ENCODE measurements at places on chromosomes 4 and X.

DNA sequence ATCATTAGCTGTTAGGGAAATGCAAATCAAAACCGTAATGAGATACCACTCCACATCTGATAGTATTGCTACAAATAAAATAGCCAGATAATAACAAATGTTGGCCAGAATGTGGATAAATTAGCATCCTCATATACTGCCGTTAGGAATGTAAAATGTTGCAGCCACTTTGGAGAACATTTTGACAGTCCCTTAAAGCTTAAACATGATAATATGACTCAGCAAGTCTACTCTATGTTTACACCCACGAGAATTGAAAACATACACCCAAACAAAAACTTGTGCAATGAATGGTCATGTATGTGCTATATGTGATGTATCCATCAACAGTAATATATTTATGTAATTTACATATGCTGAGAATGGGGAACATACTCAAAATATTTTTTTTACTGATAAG, 78.2 kb downstream of the GSTCD start:
- DNase-seq, result no peak

DNA sequence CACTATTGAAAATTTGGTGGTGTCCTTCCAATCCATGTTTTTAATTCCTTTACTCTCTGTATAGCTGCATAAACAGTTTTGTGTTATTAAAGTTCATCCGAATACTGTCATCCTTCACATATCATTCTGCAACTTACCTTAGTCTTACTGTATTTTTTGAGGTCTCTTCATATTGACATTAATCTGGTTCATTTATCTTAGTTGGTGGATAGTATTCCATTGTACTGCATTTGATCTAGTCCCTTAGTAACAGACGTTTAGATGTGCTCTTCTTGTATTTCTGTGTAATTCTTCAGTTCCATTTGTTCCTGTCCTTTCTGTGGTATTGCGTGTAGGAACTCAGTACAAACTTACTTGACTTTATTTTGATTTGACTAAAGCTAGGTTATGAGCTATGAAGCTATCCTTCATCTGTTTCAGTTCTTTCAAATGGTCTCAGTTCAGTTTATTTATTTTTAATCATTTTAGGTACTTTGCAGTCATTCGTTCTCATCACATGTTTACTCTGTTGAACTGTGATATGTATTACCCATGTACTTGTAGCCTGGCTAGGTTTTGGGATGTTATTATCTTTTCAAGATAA, 41.3 kb downstream of the RAPGEF2 start:
- no peak for DNase-seq

GRCh38 chr4:98700656-98701055, 42.2 kb upstream of the TSPAN5 start:
- DNase-seq, result no peak

- no peak for DNase-seq
Observed at GRCh38 chr4:7420661-7421040, 14.1 kb downstream of the PSAPL1 start.

GRCh38 chr4:34261799-34262314, 1982.5 kb downstream of the ARAP2 start:
- DNase-seq, result no peak

GRCh38 chr4:36039026-36039425, 205.3 kb downstream of the ARAP2 start:
- DNase-seq, result no peak

DNA sequence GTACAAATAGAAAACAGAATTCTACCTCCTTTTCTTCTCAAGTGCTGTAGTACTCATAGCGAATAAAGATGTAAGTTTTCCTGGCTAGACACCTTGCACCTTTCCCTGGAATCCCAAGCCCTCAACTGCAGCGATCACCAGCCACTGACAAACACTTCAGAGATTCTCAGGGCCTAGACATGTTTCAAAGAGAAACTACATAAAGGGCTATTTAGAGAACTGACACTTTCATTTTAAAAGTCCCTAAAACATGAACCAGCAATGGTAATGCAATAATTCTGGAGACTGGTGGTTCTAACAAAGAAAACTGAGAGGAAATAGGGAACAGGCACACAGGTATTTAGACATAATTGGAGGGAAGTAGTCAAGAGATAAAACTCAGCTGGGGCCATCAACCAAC, 35.7 kb downstream of the FANCB start:
- no peak for DNase-seq

GRCh38 chr4:10015140-10015753, 6.0 kb downstream of the SLC2A9 start:
- DNase-seq, result no peak

DNA sequence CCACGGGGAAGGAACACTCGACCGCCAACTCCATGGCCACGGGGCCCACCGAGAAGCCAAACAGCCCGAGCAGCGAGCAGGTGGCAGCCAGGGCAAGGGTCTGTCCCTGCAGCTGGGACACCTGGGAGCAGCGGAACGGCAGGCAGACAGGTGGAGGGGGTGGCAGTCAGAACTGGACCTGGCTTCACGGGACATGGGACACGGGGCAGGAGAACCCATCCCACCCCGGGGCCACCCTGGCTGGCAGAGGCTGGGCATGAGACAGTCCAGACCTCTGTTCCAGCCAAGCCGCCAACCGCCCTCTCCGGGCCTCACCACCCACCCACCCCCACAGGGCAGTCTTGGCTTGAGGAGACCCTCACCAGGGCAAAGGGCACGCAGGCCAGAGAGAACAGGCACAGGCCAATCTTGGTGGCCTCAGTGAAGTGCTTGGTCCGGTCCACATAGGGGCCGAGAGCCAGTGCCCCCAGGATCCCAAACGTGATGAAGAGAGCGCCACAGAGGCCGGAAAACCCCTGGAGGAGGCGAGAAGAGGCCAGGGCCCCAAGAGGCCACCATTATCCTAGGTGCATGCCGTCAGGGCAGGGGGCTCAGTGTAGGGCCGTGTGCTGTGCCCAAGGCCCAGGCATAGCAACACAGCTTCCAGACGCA, 5.6 kb downstream of the SLC49A3 start:
- DNase-seq, result no peak

GRCh38 chr4:111136438-111136837, 513.6 kb upstream of the PITX2 start:
- no peak for DNase-seq

DNA sequence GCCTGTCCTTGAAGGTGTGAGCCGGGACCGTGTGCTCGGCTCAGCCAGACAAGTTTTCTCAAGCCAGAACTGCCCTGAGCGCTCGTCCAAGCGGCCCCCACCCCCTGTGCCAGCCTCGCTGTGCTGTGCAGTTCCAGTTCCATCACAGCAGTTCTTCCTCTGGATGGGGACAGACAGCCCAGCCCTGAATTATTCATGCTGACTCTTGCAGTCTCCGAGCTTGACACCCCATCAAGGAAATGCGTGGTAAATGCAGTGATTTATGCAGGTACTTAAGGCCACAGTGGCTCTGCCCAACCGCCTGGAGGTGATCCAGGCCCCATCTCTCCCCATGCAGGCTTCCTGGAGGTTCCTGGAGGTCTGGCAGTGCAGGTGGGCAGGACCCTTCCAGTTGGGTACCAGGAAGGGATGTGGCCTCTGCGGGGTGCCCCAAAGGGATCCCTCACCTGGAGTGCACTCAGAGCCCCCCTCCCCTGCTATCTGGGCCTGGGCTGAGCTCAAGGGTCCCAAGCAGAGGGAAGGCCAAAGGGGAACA, 44.8 kb upstream of the HMX1 start:
- DNase-seq, result no peak

GRCh38 chr4:86582410-86582809, 11.7 kb upstream of the PTPN13 start:
- DNase-seq, result no peak

DNA sequence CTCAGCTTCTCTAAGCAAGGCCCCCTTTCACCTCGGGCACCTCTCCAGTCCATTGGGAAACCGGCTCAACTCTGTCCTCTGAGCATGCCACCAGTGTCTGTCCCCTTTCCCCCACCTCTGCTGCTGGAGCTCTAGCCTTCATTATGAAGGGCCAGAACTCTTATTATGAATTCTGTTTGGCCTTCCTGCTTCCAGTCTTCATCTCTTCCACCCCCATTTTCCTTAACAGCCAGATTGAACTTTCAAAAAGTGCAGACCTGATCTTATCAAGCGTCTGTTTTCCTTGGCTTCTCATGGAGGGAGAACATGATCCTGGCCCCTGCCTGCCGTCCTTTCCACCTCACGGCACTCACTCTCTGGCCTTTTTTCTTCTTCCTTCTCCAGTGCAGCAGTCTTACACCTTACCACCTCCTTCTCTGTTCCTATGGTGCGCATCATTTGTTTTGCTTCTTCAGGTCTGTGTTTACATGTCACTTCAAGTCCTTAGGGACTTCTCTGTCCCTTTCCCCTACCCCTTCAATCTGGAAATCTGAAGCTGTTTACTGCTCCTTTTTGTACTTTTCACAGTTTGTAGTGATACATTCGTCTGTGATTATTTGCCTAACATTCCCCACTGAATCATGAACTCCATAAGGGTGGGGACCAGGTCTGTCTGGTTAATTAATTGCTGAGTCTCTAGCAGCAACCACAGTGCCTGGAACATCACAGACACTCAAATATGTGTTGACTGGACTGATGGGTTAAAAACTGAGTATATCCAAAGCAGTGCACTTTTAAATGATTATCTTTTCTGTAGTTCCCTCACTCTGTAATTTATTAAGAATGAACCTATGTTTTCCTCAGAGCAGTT, 55.8 kb downstream of the FNIP2 start:
- DNase-seq, result no peak

DNA sequence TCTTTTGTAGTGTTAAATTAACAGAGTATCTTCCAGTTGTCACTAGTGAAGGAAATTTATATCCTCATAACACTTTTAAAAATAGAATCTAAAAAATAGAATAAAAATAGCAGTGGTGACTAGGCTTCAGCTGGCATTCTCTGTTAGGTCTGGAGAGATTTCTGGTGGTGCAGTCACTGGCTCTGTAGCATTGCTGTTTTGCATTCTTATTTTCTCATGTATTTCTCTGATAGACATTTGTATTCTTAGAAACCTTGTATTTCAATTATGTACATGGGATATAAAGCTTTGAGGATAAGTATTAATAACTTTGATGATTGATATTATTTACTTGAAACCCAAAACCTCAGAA, 87.6 kb downstream of the TMEM131L start:
- no peak for DNase-seq

DNA sequence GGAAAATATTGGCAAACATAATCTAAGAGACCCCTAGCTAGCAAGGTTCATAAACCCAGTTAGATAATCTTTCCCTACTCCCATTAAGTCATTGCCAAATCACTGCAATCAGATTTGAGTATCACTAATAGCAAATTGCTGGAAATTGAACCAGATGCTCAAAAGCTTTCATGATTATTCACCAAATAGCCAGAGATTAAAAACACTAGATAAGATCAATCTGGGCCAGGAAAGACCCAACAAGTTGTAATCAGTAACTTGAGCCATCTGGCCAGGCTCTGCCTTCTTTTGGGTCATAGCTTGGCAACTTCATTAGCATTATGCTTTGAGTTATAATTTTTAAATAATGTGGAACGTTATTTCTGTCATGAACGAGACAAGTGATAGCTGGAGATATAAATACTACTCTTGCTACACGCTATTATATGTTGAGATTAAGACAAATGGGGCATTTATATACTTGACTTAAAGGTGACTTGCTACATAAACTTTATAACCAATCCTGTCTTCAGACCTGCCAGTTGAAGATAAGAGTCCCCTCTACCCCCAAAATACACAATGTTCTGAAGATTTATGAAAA, 196.6 kb upstream of the EDNRA start:
- DNase-seq, result no peak

GRCh38 chr4:167838686-167839085, 253.7 kb upstream of the ANXA10 start:
- no peak for DNase-seq

DNA sequence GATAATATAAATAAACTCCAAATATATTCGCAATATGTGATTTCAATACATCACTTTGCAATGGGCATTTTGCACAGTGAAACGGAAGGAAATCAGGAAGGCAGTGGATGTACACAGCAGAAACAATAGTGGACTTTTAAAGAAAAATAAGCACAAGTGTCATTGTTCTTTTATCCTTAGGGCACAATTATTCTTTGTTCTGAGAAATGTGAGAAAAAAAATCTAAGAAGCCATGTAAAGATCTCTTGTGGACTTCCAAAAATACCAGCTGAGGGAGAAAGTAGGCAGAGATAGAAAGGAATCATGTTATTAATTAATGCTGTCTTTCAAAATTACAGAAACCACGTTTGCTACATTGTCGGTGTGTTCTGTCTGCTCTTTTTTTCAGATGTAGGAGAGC, 17.6 kb upstream of the PRRG1 start:
- DNase-seq, result no peak

DNA sequence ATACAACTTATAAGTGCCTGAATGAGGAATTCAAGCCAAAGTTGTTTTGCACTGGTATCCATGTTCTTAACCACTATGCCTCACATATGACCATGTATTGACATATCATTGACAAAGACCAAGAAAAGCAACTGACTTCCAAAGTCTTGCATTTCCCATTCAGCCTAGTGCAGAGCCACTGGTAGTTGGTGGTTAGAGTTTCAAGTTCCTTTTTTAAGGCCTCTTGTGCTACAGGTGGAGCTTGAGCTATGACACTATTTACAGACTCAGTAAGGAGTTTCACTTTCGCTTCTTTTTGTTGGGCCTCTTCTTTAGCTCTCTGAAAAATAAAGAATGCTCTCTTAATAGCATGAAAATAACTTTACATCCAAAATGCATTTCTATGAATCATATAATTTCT, 763.0 kb downstream of the DMD start:
- DNase-seq, result no peak

- DNase-seq, result no peak
Observed at GRCh38 chr4:146478009-146478408, 43.7 kb downstream of the SLC10A7 start.

DNA sequence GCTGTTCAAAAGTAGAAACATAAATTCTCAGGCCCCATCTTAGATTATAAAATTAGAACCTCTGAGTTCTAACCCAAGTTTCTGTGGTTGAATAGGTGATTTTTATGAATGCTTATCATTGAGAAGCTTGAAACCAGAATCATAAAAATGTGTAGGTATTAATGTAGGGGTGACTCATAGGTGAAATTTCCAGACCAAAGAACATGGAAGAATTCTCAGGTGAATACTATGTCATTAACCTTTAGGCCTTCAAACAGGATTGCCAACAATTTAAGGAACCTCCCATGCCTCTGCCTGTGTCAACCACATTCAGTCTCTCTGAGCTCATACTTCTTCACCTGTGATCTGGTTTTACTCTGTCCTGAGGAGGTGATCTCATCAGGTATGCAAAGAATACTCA, 177.8 kb downstream of the NPFFR2 start:
- no peak for DNase-seq

GRCh38 chr4:35164063-35164462, 1080.3 kb downstream of the ARAP2 start:
- no peak for DNase-seq

All from stimulated activated CD4-positive, alpha-beta T cell treated with anti-CD3 and anti-CD28 coated beads, Interleukin-1b, Interleukin-23, amount 100 ng/mL, for 1 hour (primary cell).